GM23248 (cell line): ENCODE measurements at places on chromosomes 1 and 21. TPM values are rescaled to one million over a fixed set of nuclear protein-coding genes. Genes with fewer than 3 reads are reported as not detected.

- DNase-seq = peak; percentile 54
Measured at GRCh38 chr21:42381347-42381984, 14.4 kb downstream of the TMPRSS3 start.

DNA sequence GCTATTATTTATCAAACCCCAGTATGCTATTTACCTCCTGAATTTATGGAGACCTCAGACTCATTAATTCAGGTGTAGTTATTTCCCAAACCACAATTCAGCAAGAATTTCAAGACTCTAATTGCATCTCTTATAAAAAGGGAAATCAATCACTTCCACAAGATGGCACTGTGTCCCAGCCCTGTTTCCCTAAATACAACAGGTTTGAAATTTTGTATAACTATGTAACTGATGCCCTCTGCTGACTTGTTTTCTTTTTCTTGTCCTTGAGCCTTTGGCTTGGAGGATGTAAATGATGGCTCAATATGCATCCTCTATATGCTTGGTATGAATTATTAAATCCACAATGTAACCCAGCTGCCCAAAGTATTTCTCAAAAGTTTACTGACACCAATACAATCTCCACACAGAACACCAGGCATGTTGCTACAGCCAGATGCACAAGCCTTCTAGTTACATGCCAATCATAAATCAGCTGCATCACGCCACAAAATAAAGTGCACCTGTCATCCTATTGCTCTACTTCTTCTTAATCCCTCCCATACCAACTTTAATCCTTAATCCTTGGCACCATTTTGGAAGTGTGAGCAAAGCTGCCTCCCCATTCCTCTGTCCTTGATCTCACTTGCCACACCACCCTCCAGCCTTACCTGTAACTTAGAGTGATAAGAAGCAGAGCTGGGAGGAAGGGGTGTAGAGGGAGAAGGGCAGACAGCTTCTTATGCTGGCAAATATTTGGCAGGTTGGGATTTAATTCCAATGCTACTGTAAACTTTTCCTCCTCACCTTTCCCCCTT, 9.0 kb downstream of the C1orf105 start:
- peak; percentile 75 for DNase-seq

- DNase-seq = no peak
Measured at GRCh38 chr1:107683683-107684082, 281.3 kb downstream of the VAV3 start.

- DNase-seq = no peak
Measured at GRCh38 chr1:156592158-156592909, 758 bp downstream of the NAXE start.

The SPRR2E gene
- not detected in 2 replicates for total RNA-seq

The DENND2C gene
- 5.9 and 6.8 TPM in 2 replicates for total RNA-seq

The CATSPERE gene
- total RNA-seq = 1.0 and 1.2 TPM in 2 replicates

GRCh38 chr1:175222296-175222938, 29.8 kb upstream of the KIAA0040 start:
- DNase-seq = no peak

DNA sequence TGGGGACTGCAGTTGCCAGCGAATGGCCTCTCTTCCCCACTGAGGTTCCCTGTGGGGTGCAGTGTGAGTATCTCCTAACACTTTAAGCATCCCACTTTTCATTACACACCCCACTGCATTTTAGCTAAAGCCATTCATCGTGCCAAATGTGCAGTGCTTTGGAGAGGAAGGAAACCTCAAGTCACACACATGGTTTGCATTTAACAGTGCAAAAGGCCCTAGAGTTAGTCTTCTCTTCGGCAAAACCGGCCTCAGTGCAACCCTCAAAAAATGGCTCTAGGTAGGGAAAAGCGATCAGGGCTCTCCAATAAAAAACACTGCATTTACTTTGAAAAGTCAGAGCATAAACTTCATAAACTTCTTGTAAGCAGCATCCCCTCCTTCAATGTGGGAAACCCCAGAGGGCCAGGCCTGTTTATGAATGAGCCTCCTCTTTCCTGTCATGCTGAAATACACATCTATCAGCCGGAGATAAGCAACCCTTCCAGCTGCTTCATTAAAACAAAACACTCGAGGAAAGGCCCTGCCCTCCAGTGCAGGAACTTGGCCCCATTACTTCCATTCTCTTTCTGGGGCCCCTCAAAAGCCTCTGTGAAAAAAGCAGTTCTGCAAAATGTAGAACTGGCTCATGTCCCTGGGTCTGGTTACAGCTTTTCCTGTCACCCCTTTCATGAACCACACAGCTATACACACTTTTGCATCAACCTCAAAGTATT, 184.0 kb downstream of the CDC7 start:
- peak; percentile 59 for DNase-seq

DNA sequence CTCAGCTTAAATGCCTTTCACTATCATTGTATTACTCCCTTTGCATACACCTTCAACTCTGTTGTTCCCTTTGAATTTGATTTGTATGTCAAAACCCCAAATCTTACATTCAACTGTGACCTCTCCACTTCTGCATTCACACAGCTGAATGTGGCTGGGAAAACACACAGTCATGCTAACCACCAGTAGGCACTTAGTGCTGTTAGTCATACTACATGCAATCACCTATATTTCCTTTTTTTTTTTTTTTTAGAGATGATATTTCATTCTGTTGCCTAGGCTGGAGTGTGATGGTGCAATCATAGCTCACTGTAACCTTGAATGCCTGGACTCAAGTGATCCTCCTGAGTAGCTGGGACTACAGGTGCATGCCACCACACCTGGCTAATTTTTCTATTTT, 16.2 kb downstream of the BTBD8 start:
- DNase-seq = peak; percentile 39

GRCh38 chr21:44919913-44920693, 596 bp downstream of the ITGB2 start:
- DNase-seq = no peak

- DNase-seq = no peak
Measured at GRCh38 chr21:41598561-41599431, 90.8 kb upstream of the TMPRSS2 start.

DNA sequence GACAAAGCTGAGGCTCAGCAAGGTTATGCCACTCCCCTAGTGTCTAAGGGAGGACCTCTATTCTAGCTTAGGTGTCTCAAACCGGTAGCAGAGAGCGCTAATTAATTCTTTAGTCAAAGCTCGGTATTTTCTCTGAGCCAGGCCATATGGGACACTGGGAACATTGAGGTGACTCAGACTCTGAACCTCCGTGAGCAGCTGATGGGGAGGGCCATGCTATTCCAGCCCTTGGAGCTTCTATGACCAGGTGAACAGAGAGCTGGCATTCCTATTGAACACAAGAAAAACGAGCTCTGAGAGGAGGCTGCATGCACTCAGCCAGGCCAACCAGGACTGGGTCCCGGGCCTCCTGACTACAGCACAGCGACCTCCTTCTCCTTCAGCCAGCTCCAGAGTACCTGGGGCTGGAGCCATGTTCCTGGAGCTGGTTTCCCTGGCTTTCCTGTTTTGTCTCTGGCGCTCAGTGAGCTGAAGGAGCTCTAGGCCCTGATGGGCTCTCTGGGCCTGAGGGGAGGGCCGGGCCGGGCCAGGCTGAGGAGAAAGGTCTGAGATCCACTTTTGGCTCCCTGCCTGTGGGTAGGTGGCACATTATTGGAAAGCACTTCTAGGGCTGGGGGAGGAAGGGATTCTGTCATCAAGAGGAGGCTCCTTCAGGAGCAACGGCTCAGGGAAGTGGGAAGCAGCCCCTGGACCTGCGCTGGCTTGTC, 37.0 kb downstream of the SLC9A1 start:
- DNase-seq = peak; percentile 61

- DNase-seq = no peak
Measured at GRCh38 chr1:158324395-158324794, 6.9 kb downstream of the CD1B start.

The TNFRSF14 gene
- total RNA-seq = 4.7 and 13.3 TPM in 2 replicates

DNA sequence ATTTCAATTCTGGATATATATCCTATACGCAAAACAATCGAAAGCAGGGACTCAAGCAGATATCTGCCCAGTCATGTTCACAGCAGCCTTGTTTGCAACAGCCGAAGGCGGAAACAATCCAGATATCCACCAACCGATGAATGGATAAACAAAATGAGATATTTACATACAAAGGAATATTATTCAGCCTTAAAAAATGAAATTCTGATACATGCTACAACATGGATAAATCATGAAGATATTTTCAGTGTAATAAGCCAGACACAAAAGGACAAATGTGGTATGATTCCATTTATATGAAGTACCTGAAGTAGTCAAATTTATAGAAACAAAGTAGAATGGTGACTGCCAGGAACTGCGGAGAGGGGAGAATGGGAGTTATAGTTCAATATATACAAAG, 15.6 kb downstream of the GATAD2B start:
- DNase-seq = no peak

The HLX gene
- 14.0 and 24.2 TPM in 2 replicates for total RNA-seq

DNA sequence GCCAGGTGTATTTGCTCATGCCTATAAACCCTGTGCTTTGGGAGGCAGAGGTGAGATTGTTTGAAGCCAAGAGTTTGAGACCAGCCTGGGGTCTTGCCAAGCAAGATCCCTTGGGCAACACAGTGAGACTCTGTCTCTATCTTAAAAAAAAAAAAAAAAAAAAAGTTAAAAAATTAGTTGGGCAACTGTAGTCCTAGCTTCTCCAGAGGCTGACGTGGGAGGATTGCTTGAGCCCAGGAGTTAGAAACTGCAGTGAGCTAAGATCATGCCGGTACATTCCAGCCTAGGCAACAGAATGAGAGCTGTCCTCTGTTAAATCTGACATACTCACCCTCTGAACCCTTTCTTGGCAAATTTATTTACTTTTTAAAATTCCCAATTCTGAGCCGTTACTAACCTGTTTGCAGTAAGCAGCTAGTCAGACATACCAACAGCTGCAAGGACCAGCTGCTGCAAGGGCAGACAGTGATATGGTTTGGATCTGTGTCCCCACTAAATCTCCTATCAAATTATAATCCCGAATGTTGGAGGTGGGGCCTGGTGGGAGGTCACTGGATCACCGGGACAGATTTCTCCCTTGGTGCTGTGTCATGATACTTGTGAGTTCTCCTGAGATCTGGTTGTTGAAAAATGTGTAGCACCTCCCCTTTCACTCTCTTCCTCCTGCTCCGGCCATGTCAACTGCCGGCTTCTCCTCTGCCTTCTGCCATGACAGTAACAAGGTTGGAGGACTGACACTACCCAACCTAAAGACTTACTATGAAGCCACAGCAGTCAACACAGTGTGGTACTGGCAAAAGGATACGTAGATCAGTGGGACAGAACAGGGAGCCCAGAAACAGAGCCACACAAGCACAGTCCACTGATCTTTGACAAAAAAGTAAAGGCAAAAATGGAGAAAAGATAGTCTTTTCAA, 10.6 kb downstream of the PARP1 start:
- DNase-seq = no peak

- DNase-seq = no peak
Measured at GRCh38 chr1:196376630-196377328, 231.5 kb downstream of the KCNT2 start.

DNA sequence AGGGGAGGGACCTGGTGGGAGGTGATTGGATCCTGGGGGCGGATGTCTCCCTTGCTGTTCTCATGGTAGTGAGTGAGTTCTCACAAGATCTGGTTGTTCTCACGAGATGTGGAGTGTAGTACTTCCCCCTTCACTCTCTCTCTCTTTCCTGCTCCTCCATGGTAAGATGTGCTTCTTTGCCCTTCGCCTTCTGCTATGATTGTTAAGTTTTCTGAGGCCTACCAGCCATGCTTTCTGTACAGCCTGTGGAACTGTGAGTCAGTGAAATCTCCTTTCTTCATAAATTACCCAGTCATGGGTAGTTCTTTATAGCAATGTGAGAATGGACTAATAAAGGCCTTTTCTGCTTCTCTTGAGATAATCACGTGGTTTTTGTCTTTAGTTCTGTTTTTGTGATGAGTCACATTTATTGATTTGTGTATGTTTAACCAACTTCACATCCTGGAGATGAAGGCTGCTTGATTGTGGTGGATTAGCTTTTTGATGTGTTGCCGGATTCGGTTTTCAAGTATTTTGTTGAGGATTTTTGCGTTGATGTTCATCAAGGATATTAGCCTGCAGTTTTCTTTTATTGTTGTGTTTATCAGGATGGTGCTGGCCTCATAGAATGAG, 45.5 kb downstream of the RABGAP1L start:
- no peak for DNase-seq

DNA sequence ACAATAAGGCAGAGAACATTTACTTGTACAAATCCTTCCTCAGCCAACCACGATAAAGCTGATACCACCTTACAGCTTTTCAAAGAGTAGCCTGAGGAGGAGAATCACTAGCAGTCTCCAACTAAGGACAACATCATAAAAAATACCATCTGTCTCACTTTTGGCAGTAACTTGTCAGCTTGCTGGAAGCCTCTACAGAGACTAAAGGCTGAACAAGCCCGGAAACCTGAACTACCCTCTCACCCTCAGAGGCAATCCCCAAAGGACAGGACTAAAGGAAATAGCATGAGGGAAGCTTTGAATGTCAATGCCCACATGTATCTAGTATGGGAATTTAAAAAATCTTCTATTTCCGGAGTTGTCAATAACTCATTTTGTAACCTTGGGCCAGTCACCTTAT, 10.6 kb downstream of the SRSF4 start:
- peak; percentile 52 for DNase-seq

DNA sequence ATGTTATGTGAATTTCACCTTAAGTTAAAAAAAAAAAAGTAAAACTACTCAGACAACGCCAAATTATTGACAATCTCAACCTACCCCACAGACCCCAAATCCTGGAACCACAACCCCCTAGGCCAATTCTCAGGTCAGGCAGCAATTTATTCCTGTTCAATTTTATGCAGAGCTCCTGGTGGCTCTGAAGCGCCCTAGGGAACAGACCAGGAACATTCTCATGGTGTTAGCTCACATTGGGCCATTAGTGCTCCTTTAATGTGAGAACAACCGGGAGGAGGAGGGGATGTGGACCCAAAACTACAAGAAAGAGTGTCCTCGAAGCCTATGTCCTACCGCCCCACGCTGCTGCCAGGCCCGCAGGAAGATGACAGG, 403 bp upstream of the PSEN2 start:
- no peak for DNase-seq

GRCh38 chr1:29408831-29409605, 172.7 kb downstream of the PTPRU start:
- no peak for DNase-seq

DNA sequence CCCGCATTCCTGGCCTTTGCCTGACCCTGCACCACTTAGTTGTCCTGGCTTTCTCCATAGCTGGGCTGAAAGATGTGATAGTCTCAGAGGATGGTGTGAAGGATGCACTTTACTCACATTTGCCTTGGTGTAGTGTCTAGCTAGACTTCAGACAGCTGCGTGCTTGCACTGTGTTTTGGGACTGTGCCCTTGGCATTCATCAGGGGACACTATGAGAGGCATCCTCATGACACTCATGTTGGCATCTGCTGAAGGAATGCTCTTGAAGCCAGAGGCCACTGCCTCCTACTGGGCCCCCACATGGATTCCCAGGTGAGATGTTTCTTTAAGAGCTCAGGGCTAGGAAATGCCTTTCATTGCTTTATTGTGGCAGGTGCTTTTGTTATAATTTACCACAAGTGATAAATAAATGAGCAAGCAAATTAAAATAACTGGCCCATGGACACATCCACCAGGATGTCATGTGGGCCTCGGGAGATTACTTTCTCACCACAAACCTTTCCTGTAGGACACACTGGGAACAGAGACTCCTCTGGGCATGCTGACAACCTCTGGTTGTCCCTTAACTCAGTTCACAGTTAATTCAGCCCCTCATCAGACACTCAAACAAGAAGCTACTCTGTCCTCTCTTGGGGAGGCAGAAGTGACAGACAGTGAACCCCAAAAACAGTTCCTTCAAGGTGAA, 99.4 kb upstream of the SPATA6 start:
- no peak for DNase-seq
